ENCODE measurements at places on chromosomes 11 and 22. TPM values are rescaled to one million over a fixed set of nuclear protein-coding genes. Genes with fewer than 3 reads are reported as not detected.

Gene VSIG10L2
- total RNA-seq = not detected

Gene TRPM5
- not detected for total RNA-seq

Gene C11orf97
- total RNA-seq = not detected

Gene CSRP3
- not detected for total RNA-seq

Gene MMP12
- total RNA-seq = not detected

Gene VPS11
- 38.9 TPM for total RNA-seq

Gene SCGB1D1
- total RNA-seq = not detected

Gene CD3E
- total RNA-seq = not detected

Gene PRRG4
- total RNA-seq = 0.06 TPM

Gene OMP
- 0.50 TPM for total RNA-seq

Gene ZDHHC8
- total RNA-seq = 6.6 TPM

Gene CRYBB2
- not detected for total RNA-seq

Gene PPFIBP2
- 18.1 TPM for total RNA-seq

Gene CAPN5
- total RNA-seq = 28.3 TPM

Gene SLC22A24
- total RNA-seq = not detected

Gene APOA1
- total RNA-seq = 0.87 TPM

Gene VPREB1
- total RNA-seq = not detected

Gene RAPSN
- 0.19 TPM for total RNA-seq

Gene OR2AT4
- total RNA-seq = not detected

Gene POTEH
- total RNA-seq = not detected

Gene TRIM48
- not detected for total RNA-seq

Gene DGCR6
- 0.19 TPM for total RNA-seq

Gene GNG3
- total RNA-seq = not detected

Gene ZNF280A
- not detected for total RNA-seq

Gene TUB
- total RNA-seq = 9.1 TPM

Gene LPXN
- total RNA-seq = 3.9 TPM

Gene PRAME
- total RNA-seq = 0.06 TPM

Gene BARX2
- total RNA-seq = not detected

Gene TRPC6
- total RNA-seq = 1.5 TPM

Gene ACR
- total RNA-seq = not detected

Gene RFPL3
- not detected for total RNA-seq

Gene EHF
- 0.06 TPM for total RNA-seq

Gene ELFN2
- not detected for total RNA-seq

Gene TIMP3
- 23.5 TPM for total RNA-seq

Gene KRTAP5-2
- total RNA-seq = not detected

Gene MCAM
- total RNA-seq = 33.9 TPM
